ENCODE measurements at places on chromosomes 2 and 18. TPM values are rescaled to one million over a fixed set of nuclear protein-coding genes. Genes with fewer than 3 reads are reported as not detected.

GRCh38 chr2:180003559-180003958 is 3.5 kb downstream of the CWC22 start:
- DNase-seq: no peak

ASB18 gene
- total RNA-seq: not detected

CHRND gene
- total RNA-seq: not detected

IL1F10 gene
- not detected for total RNA-seq

DNA sequence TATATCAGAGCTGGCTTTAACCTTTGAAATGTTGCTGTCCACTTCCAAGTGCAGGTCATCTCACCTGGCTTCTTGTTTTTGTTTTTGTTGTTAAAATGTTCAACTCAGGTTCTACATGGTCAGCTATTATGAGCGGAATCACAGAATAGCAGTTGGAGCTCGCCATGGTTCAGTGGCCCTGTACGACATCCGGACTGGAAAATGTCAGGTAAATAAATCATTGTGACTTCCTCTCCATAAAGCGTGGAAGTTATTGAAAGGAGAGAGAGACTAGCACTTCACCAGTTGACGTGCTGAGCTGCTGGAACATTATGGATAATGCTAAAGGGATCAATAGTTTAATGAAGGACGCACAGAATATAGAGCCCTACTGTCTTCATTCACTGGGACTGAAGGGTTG is 184.6 kb upstream of the BOD1L2 start:
- no peak for DNase-seq

SCYGR4 gene
- total RNA-seq: not detected

DNA sequence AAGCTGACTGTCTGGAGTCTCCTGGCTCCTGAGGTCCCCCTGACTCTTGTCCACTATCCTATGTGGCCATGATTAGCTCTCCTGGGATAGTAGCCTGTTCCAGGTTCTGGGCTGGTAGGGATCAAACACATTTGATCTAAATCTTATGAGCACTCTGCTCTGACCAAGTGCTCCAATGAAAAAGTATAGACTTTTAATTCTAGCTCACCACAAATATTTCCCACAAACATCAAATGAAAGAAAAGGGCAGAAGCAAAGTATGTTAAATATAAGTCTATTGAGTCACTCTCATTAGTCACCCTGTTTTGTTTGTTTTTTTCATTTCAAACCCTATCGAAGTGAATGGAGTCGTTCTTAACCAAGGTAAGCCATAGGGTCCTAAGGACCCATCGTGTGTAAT is 39.7 kb upstream of the NEDD4L start:
- no peak for DNase-seq

GNLY gene
- not detected for total RNA-seq

- no peak for DNase-seq
Measured at GRCh38 chr2:44188696-44189095, 20.0 kb downstream of the PPM1B start.

GATA6 gene
- 0.09 TPM for total RNA-seq

- no peak for DNase-seq
Measured at GRCh38 chr2:182616471-182617393, 99.3 kb upstream of the DNAJC10 start.

DSG2 gene
- total RNA-seq: 138 TPM

STPG4 gene
- 0.28 TPM for total RNA-seq

GRCh38 chr18:42107691-42108450 is 152.8 kb downstream of the PIK3C3 start:
- no peak for DNase-seq

GRCh38 chr2:104858006-104858978 is 4.4 kb downstream of the POU3F3 start:
- no peak for DNase-seq

TAF4B gene
- 19.8 TPM for total RNA-seq

- DNase-seq: no peak
Measured at GRCh38 chr2:39642051-39642718, 23.5 kb upstream of the TMEM178A start.

- DNase-seq: no peak
Measured at GRCh38 chr2:173983391-173983871, 18.3 kb upstream of the SP3 start.

DNA sequence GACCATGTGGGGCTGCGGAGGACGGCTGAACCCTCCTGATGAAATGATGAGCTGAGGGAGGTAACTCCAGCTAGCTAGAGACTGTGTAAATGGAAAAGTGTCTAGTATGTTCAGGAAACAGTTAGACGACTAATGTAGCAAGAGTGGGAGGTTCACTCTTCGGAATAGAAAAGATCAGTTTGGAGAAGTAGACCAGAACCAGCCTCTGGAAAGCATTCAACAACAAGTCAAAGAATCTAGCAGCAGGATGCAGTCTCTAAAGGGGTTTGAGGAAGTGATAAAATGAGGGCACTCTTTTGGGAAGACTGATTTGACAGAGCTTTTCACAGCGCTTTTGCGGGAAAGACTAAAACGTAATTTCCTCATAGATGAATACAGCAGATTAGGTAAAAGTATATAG is 79.6 kb downstream of the GAREM1 start:
- no peak for DNase-seq

DNA sequence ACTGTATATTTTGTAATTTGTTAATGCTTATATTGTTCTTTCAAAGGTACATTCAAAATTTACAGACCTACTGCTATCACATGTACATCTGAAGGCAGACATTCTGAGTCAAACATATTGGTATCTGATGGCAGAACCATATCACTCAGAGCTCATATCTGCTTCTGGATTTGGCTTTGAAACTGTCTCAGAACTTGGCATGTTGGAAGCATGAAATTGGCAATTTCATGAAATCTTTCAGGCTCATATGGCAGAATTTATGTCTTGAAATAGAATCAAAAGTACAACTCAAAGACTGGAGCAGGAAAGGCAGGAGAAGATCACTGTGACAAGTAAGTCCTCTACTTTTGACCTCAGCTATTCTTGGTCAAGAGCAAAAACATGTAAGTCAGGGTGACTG is 202.3 kb downstream of the LRP1B start:
- DNase-seq: no peak

DNA sequence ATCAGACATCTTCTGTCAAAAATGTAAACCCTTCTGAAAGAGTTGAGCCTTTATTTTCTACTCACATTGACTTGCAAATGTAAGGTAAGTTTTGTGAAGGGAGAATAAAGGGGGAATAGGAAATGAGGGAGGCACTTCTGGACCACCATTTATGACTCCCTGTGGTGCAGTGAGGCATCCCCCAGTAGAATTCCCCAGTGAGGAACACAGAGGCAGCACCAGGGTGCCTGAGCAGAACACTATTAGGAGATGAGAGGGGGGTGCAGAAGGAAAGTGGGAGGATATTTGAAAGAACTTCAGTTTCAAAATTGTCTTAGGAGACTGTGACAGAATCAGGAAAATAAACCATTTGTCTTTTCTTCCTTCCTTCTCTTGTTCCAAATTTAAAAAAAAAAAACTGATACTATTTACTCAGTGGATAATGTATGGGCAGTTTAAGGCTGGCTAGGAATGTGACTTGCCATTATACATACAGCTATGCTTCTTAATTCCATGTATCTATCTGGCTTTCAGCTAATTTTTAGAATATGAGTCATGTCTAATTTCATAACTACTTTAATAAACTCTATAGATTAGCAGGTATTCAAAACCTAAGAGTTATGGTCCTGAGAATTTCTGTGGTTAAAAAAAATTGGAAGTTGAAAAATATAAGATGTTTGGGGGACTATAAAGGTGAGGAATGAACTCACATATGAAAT is 478.1 kb upstream of the CHAC2 start:
- DNase-seq: no peak

GRCh38 chr2:15748736-15749323 is 157.2 kb downstream of the DDX1 start:
- DNase-seq: peak; percentile 90

DNA sequence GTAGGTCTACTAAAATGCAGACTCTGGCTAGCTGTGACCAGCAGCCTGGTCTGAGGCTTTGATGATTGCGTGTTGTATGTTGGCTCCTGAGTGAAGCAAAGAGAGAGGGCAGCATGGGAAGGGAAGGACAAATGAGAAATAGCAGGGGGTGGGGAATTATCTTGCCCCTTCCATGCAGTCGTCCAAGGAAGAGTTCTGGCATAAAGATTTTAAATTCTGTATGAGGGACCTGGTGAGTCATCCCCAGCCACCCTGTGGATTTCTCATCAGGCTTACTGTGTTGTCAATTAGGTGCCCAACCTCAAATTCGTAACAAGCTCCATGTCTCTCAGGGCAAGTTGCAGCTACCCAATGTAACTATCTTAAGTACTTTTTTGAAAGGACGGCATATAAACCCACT is 72.1 kb upstream of the NOSTRIN start:
- DNase-seq: no peak

- no peak for DNase-seq
Measured at GRCh38 chr2:18922276-18922675, 332.9 kb upstream of the NT5C1B start.

DNA sequence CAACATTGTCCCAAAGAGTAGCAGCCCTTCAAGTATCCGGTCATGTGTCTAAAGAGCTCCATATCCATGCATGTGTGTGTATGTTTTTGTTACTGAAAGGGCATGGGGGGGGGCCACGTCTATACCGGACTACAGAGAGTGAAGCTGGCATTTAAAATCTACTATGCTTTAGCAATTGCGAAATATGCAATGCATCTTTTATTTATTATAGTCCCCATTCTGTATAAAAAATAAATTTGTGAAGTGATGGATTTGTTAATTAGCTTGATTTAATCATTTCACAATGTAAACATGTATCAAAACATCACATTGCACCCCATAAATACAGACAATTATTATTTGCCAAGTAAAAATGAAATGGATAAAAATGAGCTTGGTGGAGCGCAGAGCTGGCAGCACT is 149.4 kb upstream of the ID2 start:
- DNase-seq: no peak

DNA sequence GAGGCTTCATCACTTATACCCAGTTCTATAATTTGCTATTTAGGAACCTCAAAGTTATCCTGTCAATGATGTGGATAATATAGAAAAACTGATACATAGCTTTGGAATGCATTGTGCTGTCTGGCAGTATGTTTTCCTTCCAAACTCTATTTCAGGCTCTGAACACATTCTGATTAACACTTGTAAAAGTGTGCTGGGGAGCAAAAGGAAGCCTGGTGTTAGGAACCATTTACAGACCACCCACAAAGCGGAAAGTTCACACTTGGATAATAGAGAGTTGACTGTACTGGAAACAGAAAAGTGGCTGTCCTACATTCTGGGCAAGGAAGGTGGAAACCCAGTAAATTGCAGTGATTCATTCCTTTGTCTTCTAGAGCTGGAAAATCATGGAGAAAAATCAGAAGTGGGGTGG is 114.5 kb upstream of the ZFP36L2 start:
- DNase-seq: no peak

GRCh38 chr18:21853775-21854552 is 113.4 kb downstream of the MIB1 start:
- DNase-seq: no peak

DNA sequence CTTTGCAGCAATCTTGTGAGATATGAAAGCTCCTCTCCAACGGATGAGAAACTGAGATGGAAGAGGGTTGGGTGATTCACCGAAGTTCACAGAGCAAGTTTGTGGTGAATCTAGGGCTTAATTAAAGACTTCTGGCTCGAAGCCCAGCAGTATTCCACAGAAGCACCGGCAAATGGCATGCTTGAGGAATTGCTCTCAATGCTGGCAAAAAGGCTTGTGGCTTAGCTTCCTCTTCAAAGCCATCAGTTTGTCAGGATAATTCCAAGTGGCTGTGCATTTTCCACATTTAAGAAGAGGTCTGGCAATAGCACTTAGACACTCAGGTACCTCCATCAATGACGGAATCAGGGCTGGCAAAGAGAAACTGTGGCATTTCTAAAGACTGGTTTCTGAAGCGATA is 98.7 kb upstream of the SLC66A3 start:
- DNase-seq: no peak

CENPA gene
- total RNA-seq: 30.9 TPM

DNA sequence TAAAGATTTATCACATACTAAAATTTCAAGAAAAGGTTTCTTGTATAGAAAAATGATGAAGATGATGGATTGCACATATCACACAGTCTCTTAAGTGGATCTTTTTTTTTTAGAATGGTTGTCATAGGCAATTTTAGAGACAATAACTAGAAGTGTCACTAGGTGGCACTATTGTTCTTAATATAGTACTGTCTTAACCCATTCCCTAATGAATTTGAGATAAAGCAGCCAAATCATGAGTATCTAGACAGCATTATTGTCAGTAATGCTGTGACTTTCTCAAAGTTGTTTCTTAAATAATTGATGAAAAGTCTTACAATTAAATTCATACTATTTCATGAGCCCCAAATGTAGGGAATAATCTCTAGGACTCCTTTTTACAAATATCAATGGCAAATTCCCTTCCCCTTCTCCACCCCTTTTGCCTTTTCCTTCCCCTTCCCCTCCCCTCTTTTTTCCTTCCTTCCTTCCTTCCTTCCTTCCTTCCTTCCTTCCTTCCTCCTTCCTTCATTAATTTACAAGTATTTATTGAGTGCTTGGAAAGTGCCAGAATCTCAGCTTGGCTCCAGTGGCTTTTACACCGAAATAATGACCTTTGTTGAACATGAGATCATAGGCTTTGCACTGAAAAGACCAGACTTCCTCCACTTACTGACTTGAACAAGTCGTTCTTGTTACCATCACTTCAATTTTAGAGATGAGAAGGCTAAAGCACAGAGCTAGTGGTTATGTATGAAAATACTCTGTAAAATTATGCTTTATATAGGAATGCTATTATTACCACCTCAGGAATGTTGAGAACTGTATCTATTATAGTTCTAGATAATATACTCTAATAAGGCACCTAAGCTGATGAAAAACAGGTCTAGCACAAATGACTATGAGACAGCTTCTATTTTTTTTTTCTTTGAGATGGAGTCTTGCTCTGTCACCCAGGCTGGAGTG is 19.8 kb downstream of the MYL12B start:
- no peak for DNase-seq

LIMS2 gene
- 4.9 TPM for total RNA-seq

GRCh38 chr2:100012561-100012960 is 129.8 kb downstream of the AFF3 start:
- no peak for DNase-seq

SPATA3 gene
- not detected for total RNA-seq

POTEC gene
- 0.07 TPM for total RNA-seq

DNA sequence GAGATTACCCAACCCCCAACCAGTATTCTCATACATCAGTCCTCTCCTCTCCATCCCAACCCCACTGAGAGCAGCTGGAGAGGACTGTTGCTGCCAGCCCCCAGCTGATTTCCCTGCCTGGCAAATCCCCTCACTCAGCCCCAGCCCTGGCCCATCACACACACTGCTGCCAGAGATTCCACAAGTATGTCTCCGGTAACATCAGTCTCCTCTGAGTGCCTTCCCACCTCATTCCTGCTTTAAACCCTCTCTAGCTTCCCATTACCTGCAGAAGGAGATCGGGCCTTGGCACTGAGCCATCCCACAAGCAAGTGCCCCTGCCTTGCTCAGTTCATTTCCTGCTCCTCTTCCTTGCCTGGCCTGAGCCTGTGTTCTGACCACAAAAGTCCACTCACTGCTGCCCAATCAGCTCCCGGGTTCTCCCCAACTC is 50.6 kb upstream of the ZFP36L2 start:
- DNase-seq: no peak

Measured in H1 (cell line).